LHCN-M2 (cell line): ENCODE measurements at places on chromosomes 11 and 22. TPM values are rescaled to one million over a fixed set of nuclear protein-coding genes. Genes with fewer than 3 reads are reported as not detected.

MED17 gene
- total RNA-seq = 27.9 and 28.9 TPM in 2 replicates

DNA sequence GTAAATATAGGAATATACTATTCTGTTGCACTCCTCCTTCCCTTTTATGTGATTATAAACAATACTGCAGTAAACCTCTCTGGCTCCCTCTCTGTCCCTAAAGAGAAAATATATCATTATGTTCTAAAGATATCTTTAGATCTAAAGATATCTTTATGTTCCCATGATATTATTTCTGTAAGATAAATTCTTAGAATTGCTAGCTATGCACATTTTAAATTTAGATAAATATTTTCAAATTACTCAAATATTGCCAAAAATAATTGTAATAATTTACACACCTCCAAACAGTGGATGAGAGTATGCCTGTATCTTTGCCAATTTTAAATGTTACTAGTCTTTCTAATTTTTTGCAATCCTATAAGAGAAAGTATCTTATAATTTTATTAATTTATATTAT, 10.3 kb upstream of the DEUP1 start:
- no peak for DNase-seq

GRCh38 chr11:43685440-43685839, 4.9 kb downstream of the HSD17B12 start:
- DNase-seq = peak; percentile 9

- no peak for DNase-seq
These were observed 4.3 kb upstream of the THY1 start for GRCh38 chr11:119427279-119427678.

DBX1 gene
- total RNA-seq = not detected in 2 replicates

GRCh38 chr11:65773784-65774411, 6.9 kb downstream of the AP5B1 start:
- no peak for DNase-seq

SHANK3 gene
- total RNA-seq = 0.58 and 0.75 TPM in 2 replicates

MMP3 gene
- 5.1 and 9.0 TPM in 2 replicates for total RNA-seq

- peak; percentile 55 for DNase-seq
These were observed 13.7 kb downstream of the NARS2 start for GRCh38 chr11:78560826-78561484.

ACRV1 gene
- not detected in 2 replicates for total RNA-seq

PRDX5 gene
- 215 and 240 TPM in 2 replicates for total RNA-seq

TLCD5 gene
- 5.5 and 10.0 TPM in 2 replicates for total RNA-seq

TMEM121B gene
- total RNA-seq = 0.13 and 0.29 TPM in 2 replicates

OR52I1 gene
- not detected in 2 replicates for total RNA-seq

GRCh38 chr11:11449327-11449726, 96.3 kb upstream of the CSNK2A3 start:
- no peak for DNase-seq

OR2AG2 gene
- total RNA-seq = 0.19 TPM in 1 of 2 replicates, not detected in the other

DNA sequence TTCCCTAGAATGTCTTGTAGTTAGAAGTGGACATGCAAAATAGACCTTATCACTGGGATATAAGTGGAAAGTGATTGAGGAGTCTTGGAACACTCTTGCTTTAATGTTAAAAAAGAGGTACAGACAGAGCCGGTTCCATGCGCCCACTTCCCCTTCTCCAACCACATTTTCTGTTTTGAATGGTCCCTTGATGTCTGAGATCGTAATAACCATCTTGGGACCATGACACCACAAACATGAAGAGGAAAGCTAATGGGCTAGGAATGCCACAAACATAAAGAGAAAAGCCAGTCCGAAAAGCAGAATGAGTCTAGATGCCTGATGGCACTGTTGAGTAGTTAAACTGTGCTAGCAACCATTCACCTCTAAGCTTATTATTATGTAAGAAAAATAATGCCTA, 54.8 kb upstream of the SPON1 start:
- no peak for DNase-seq

KDELR3 gene
- 40.0 and 44.8 TPM in 2 replicates for total RNA-seq

- no peak for DNase-seq
These were observed 18.4 kb downstream of the DEUP1 start for GRCh38 chr11:93348930-93349329.

OVOL1 gene
- total RNA-seq = not detected in 2 replicates

- no peak for DNase-seq
These were observed 21.3 kb upstream of the CACNG2 start for GRCh38 chr22:36724836-36725235.

MRGPRE gene
- total RNA-seq = not detected in 2 replicates

GRCh38 chr22:33684087-33684486, 236.2 kb downstream of the LARGE1 start:
- DNase-seq = no peak

DNA sequence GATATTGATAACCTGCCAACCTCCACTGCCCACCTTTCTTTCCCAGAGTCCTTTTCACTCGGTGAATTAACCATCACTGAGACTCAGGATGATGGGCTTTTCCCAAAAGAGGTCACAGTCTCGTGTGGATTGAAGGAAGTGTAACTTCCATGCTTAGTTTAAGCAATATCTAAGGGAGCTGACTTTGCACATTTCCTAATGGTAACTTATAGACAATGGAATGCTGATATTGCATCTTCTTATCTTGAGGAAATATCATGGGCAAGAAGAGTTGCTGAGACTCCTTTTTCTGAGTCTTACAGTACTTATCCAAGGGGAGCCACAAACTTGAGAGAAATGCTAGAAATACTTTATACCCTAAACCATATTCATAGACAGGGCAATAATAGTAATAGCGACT, 8.8 kb downstream of the BARX2 start:
- DNase-seq = no peak

DNA sequence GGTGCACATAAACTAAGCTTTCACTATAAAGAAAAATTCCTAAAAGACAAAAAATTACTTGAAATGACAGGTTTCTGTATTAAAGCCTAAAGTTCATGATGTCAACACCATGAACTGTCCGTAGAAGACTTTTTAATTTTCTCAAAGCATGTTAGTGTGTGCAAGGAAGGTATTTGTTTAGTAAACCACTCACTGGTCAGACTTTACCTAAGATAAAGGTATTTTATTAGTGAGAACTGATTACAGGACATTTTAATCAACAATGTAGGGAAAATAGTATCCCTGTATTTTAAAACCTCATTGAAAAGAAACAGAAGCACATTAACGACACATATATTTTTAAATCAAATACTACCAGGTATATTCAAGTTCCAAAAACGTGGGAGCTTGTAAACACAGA, 2.9 kb downstream of the PICALM start:
- DNase-seq = no peak

- no peak for DNase-seq
These were observed 404.6 kb downstream of the TBC1D22A start for GRCh38 chr22:47167056-47167455.

DNA sequence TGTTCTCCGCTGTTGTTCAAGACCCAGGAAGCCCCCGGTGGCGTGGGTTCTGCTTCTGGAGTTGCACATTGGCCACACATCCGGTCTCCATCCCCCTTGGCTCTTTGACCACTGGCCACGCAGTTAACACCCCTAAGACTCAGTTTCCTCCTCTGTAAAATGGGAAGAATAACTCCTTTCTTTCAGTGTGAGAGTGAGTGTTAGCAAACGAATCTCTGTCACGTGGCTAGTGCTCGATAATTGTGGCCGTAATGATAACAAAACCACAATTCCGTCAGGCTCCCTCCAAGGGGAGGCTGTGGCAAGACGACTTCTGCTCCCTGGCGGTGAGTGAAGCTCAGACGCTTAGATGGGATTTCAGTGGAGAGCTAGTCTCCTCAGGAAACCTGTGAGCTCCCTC, 315.2 kb upstream of the B3GAT1 start:
- no peak for DNase-seq

DNA sequence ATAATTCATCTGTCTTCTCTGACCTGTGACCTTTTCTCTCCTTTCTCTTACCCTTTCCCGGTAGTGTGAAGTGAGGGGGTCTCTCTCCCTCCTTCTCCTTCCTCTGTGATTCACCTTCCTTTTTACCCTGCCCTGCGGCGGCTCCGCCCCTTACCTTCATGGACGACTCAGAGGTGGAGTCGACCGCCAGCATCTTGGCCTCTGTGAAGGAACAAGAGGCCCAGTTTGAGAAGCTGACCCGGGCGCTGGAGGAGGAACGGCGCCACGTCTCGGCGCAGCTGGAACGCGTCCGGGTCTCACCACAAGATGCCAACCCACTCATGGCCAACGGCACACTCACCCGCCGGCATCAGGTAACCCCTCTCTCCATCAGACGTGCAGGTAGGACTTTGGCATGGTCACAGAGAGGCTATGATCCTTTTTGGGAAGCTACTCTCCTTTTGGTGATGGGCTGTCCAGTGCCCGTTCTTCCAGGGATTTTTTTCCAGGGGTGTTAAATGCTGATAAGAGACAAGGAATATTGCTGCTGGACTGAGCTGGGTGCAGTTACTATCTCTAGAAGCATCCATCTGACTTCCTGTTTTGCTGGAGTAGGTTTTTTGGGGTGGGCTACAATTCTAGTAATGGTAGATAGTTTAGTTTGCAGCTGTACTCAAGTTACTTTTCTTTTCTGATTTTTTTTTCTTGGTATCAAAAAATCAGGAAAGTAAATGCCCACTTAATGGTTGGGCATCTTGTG, 29.9 kb downstream of the CTNND1 start:
- DNase-seq = no peak

DNA sequence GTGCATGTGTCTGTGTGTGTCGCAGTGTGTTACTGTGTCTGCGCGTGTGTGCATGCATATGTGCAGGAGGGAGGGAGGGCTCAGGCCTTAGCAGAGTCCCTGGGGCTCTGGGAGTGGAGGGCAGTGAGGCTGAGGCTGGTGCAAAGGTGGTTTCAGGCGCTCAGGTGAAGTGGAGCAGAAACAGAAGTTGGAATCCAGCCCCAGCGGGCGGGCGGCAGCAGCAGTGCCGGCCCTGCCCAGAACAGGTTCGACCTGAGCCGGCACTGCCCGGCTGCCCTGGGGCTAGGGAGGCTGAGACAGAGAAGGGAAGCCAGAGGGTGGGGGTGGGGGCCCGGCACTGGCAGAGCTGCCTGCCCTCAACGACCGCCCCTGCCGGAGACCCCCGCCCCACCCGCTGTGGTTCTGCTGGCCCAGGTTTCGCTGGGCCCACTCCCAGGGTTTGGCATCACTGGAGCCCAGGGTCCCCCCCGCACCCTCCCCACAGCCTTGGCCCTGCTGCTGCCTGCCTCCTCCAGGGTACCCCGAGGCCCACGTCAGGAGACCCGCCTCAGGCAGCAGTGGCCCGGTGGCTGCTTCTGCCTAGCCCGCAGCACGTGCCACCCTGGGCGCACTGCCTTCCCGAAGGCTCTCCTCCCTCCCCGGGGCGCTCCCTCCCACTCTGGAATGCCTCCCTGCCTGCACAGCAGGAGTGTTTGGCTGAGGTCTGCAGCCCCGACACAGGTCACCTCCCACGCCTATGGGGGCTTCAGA, 13.3 kb downstream of the ASCL2 start:
- no peak for DNase-seq

DNA sequence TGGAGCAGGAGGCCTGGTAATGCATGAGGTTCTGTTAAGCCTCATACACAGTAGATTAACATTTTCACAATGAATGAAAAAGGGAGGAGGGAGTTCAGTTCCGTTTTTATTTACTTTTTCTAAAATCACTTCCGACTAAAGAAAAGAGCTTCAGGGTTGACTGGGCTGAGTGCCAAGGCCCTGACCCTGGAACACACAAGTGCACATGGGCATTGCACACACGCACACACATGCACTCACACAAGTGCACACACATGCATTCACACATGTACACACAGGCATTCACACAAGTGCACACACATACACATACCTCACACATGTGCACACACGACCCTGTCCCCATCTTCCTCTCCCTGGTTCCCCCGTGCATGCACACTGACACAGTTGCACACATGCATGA, 303.3 kb downstream of the BRD1 start:
- no peak for DNase-seq

GRCh38 chr11:13415201-13415600, 47.8 kb downstream of the BTBD10 start:
- no peak for DNase-seq

GRCh38 chr11:11572386-11572785, 49.4 kb downstream of the GALNT18 start:
- DNase-seq = no peak

DNA sequence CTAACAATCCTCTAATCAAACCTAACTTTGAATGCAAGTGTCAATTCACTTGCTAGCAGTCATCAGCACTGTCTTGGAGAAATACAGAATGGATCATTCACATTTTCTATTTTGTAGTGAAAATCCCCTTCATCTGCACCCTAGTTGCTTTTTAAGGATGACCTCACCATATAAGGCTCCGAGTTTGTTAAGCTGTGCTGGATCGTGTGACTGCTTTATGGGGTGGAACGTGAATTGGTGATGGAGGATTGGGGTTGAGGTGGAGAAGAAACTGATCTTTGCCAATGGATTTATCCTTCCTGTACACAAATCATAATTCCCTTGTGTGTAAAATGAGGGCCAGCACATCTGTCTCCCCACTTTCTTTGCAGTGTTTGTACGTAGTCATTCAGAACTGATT, 85.6 kb upstream of the TBCEL start:
- no peak for DNase-seq

GRCh38 chr11:104897891-104898684, at the start of gene CASP12:
Gene CASP12, minus strand, starts transcription at chr11:104898460.
- DNase-seq = no peak

UFD1 gene
- total RNA-seq = 81.3 and 82.5 TPM in 2 replicates

- no peak for DNase-seq
These were observed 12.3 kb downstream of the KCNJ1 start for GRCh38 chr11:128854841-128855240.

A4GALT gene
- total RNA-seq = 22.6 and 29.3 TPM in 2 replicates
